CD4-positive, alpha-beta T cell treated with Interleukin-6 for 4 hours (primary cell): ENCODE measurements at places on chromosomes 16 and 17.

DNA sequence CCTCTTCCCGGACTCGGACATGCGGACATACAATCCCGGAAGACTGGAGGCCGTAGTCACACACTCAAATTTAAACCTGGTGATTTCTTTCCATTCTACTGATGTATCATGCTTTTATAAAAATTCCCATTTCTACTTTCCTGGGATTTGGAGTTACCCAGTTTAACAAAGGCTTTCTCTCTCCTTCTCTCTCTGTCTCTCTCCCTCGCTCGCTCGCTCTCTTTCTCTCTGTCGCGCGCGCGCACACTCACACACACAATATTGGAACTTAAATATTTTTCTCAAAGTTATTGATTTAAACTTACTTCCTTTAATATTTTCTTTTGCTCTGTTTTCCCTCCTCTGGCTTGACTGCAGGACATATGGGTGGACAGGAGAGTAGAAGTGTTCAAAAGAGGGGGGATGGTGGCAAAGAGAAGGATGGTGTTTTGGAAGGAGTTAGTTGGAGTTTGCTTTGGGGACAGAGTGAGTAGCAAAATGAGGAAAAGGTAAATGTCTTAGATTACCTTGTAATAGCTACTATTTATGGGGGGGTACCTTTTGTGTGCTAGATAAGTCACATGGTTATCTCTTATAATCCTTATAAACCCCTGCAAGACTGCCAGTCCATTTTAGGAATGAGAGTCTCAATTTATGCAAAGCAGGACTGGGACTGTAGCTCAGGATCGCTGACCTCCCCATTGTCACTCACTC lies 878 bp upstream of the TRIM25 start:
- DNase-seq = no peak

DNA sequence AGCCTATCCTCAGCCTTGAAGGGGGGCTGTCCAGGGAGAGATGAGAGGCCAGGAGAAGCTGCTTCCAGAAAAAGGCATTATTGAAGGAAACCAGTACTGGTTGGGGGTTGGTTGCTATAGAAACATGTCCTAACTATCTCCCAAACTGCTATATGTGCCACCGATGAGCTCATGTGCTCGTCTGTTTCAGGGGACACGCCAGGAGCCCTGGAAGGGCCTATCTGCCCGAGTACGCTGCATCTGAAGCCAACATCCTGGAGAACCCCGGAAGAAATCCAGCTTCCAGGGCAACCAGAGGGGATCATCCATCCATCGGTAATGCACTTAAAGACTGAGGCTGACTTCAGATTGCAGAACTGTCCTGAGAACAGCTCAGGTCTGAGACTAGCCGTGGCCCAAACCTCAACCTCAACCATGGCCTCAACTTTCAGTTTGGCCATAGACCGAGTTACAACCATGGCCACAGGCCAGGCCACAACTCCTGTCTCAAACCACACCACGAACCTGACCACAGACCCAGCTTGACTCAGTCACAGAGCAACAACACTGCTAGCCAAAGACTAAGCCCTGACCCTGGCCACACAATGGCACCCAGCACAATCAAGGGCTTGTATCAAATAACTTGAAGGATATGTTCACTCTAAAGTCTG lies 10.2 kb downstream of the PITPNM3 start:
- no peak for DNase-seq

GRCh38 chr17:59361916-59362810 lies 30.7 kb downstream of the YPEL2 start:
- DNase-seq = peak; percentile 64

GRCh38 chr17:15929941-15930340 lies 15.0 kb upstream of the ADORA2B start:
- no peak for DNase-seq

GRCh38 chr17:34081269-34081668 lies 173.8 kb upstream of the CCL2 start:
- no peak for DNase-seq

GRCh38 chr16:20023190-20023589 lies 50.5 kb downstream of the GPR139 start:
- DNase-seq = no peak

DNA sequence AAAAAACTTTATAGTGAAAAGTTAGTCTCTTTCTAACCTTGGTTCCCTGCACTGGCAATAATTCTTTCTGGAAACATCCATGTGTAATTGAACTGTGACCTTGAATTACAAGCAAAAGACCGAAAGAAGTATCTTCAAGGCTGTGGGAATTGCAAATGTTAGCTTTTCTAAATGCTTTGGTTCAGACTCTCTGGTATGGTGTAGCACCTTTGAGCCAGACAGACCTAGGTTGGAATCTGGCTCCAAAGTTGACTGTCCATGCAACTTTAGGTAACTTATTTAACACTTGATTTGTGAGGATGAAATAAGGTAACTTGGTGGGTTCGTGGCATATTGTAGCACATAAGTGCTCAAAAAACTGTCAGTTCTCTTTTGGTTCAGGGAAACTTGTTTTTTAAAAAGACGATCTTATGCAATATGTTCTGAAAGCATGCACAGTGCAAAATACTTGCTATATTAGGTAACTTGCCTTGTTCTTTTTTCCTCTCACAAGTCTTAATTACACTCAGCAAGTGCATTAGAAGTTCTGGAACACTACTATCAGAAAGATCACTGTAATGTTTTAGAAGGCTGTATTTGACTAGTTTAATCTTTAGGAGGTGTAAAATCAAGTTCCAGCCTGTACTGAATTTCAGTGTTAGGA lies 46.3 kb downstream of the TANGO6 start:
- DNase-seq = no peak

- no peak for DNase-seq
Measured at GRCh38 chr16:20952139-20952920, 51.8 kb downstream of the LYRM1 start.

GRCh38 chr17:7213895-7214299 lies 5.7 kb downstream of the DLG4 start:
- DNase-seq = no peak

DNA sequence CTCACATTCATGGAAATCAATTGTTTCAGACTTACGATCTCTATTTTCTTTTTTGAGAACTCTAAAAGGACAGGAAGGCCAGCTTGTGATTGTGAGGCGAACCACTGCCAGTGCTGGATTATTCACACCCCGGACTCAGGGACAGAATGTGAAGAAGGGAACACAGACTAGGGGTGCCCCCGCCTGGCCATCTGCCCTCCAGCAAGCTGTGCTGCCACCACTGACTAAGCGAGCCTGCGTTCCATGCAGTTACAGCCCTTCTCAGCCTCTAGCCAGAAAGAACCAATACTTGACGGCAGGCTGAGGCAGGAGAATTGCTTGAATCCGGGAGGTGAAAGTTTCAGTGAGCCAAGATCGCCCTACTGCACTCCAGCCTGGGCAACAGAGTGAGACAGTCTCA lies 2.8 kb downstream of the HAGH start:
- DNase-seq = no peak

DNA sequence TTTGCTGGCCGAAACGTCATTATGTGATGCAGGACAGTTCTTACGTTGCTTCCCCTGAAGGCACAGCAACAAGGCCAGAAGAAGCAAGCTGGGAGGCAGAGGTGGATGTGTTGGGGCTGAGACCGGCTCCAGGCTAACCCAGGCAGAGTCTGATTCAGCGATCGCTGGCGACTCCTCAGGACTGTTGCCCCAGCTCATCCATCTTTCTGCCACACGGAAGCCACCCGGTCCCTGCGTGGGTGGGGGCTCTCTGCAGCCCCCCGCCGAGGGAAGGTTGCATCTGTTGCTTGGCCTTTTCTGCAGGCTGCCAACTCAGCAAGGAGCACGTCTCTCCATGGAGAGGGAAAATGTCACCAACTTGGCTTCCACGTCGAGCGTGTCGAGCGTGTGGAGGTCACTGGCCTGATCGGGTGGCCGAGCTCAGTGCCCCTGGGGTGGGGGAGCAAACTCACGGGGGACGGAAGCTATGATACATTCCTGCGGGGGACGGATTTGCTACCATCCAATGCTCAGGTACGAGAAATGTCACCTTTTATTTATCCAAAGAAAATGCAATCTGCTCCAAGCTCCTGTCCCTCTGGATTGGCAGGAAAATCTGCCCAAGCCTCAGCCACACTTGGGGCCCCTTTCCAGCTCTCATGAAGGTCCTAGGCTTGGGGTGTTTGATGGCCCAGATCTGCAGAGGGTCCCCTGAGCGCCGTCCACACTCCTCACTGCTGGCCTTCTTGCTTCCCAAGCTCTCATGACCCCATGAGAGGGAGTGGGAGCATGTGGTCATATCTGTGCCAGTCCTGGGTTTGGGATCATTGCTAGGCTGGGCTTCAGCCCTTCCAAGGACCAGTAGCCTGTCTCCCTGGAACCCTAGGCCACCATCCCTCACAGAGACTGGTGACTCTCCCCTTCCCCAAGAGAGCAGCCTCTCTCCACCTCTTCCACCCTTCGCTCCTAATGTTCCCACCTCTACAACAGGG lies 69.4 kb downstream of the RPH3AL start:
- DNase-seq = no peak

DNA sequence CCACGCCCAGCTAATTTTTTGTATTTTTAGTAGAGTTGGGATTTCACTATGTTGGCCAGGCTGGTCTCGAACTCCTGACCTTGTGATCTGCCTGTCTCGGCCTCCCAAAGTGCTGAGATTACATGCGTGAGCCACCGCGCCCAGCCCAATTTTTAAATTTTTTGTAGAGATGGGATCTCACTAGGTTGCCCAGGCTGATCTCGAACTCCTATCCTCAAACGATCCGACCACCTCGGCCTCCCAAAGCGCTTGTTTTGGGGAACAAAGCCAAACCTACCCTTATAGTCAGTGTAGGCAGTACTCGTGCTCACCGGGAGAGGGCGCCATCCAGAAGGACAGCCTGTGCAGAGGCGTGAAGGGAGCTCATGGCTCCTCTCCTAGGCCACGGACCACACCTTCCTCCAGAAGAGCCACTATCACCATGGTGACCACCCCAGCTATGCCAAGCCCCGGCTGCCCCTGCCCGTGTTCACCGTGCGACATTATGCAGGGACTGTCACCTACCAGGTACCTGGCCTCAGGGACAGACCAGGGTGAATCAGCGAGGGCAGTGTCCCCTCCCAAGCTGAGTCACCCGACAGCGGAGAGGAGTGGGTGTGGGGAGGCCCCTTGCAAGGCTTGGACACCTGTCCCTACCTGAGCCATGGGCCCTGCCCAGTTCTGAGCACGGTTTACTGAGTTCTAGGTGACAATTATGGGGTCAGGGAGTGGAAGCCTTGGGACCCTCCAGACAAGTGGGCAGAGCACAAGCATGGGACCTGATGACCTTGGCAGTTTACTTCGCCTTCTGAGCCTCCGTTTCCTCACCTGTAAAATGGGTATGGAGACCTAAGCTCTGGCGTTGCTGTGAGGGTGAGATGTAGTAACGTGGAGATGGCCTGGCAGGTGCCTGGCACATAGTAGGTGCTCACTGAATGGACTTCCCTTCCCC lies 13.7 kb downstream of the MYO15B start:
- DNase-seq = peak; percentile 63

- DNase-seq = no peak
Measured at GRCh38 chr17:10105513-10106001, 92.8 kb downstream of the GAS7 start.

- DNase-seq = peak; percentile 43
Measured at GRCh38 chr17:18261146-18261515, 669 bp downstream of the MIEF2 start.

DNA sequence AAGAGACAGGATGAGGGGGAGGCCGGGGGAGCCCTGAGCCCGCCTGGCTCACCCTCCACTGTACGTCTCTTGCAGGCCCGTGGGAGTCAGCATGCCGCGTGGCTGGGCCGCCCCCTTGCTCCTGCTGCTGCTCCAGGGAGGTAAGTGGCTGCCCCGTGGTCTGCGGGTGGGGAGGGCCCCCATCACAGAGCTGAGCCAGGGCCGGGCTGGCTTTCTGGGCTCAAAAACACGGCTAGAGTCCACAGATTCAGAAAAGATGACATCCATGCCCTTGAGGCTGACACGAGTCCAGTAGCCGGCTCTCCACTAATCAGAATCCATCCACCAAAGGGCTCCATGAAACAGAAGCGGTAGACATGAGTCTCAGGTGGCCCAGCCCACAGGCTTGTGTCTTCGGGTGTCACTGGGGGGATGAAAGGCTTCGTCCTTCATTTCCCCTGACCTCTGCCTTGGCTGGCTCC lies 28.0 kb downstream of the IL21R start:
- no peak for DNase-seq

- DNase-seq = no peak
Measured at GRCh38 chr17:28970879-28971278, 19.6 kb upstream of the PHF12 start.

- DNase-seq = no peak
Measured at GRCh38 chr16:82892324-82892723, 265.6 kb downstream of the CDH13 start.

DNA sequence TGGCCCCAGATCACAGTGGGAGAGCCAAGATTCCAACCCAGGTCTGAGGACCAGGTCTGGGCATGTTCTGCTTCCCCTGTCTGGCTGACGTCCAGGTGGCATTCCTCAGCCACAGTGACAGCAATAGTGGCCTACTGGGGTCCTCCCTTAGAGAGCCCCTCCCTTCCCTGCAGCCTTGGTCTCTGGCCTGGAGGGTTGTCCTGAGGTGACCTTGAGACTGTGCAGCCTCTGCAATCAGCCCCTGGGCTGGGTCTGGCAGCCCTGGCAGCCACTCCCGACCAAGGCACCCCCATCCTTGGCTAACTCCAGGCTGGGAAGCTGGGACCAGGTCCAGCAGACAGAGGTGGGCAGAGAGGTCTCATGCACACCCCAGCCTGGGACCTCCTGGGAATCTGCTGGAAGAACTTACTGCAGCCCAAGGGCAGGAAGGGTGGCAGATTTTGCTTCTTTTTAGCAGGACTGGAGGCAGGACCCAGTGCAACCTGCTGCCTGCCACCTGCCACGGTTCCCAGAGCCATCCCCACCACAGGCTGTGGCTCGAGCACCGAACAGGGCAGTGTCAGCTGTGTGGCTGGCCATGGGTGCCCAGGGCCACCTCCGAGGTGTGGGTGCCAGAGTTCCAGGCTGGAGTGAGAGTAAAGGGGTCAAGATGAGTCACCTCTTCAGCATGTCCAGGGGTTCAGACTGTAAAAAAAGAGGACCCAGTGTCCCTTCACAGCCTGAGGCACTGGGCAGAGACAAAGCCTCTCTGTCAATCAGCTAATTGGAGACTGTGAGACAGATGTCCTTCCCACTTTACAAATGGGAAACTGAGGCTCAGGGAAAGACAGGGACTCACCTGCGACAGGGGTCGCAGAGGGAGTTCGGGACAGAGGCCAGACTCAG lies 12.6 kb downstream of the GRB7 start:
- no peak for DNase-seq
